ENCODE measurements at places on chromosomes 12 and 14.

- no peak for DNase-seq
These were observed 7.3 kb upstream of the BATF start for GRCh38 chr14:75514673-75515628.

- DNase-seq = no peak
These were observed 87.4 kb downstream of the GTF2A1 start for GRCh38 chr14:81133400-81133799.

DNA sequence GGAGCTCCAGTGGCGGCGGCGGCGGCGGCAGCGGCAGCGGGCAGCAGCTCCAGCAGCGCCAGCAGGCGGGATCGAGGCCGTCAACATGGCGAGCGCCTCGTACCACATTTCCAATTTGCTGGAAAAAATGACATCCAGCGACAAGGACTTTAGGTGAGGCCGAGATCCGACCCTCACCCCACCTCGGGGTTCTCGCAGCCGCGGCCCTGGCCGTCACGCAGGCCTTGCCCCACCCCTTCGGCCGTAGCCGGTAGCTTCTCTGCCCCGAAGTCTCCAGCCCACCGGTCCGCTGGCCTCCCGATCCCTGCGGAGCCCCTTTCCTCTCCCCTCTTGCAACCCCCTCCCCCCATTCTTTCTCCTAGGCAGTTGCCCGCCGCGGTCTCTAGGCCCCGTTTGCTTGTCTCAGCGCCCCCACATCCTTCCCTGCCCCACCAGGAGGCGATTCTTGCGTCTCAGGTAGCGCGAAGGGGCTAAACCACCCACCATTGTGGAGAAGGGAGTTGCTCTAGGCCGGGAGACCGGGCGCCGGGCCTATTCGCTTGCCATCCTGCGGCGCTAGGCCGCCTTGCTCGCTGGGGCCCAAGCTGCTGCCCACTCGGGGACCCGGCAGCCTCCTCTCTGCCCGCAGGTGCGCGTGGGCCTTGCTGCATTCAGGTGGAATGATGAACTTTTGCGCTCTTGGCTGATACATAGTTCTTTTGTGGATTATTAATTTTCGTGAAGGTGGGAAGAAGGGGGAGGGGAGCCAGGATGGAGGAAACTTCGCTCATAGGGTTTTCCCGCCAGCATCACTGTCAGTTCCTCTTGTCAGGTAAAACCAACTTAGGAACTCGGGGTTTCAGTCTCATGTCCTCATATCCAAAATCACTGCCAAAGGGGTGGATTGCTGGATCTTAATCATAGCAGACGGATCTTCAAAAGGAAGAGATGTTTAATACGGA lies 745 bp downstream of the CAND1 start:
- peak; percentile 23 for DNase-seq

GRCh38 chr12:129393357-129393937 lies 510.4 kb downstream of the TMEM132D start:
- no peak for DNase-seq

DNA sequence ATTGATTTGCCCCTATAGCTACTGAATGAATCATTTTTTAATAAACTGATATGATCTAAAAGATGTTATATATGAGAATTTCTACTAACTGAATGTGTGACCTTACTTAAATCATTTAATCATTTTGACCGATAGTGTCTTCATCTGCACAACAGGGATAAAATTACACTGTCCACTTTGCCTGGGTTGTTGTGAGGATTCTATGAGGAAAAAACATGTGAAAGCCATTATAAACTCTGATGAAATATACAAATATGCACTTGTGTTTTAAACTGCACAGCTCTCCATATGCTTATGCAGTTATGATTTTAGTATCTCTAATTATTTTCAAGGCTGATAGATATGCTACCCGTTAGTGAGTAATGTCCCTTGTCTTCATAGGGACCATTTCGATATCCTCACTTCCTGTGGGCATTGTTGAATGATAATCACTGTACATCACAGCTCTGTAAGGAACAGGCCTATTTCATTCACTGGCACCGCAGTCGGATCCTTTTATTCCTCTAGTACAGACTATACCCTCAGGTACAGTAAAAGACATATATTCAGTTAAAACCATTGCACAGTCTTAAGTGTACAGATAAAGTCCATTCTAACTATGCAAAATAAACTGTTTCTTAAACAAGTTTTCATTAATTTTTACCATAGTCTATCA lies 88.7 kb upstream of the RAP1B start:
- no peak for DNase-seq

DNA sequence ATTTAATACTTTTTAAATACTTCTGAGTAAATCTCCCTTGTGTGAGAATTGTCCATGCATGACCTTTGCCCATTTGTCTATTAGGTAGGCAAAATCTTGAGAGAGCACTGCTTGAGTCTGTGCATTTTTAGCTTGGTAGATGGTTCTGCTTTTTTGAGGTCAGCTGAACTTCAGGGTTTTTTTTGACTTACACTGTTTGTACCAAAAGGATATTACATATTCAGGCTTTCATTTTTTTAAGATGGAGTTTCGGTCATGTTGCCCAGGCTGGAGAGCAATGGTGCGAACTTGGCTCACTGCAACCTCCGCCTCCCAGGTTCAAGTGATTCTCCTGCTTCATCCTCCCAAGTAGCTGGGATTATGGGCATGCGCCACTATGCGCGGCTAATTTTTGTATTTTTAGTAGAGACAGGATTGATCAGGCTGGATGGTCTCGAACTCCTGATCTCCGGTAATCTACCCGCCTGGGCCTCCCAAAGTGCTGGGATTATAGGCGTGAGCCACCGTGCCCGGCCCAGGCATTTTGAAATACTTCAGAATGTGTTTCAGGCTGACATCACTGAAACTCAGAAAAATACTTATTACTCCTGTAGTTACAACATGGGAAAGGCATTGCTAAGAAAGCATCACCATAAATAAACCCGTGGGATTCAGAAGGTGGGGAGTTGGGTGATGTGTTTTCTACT lies 11.1 kb downstream of the RASSF3 start:
- DNase-seq = no peak

DNA sequence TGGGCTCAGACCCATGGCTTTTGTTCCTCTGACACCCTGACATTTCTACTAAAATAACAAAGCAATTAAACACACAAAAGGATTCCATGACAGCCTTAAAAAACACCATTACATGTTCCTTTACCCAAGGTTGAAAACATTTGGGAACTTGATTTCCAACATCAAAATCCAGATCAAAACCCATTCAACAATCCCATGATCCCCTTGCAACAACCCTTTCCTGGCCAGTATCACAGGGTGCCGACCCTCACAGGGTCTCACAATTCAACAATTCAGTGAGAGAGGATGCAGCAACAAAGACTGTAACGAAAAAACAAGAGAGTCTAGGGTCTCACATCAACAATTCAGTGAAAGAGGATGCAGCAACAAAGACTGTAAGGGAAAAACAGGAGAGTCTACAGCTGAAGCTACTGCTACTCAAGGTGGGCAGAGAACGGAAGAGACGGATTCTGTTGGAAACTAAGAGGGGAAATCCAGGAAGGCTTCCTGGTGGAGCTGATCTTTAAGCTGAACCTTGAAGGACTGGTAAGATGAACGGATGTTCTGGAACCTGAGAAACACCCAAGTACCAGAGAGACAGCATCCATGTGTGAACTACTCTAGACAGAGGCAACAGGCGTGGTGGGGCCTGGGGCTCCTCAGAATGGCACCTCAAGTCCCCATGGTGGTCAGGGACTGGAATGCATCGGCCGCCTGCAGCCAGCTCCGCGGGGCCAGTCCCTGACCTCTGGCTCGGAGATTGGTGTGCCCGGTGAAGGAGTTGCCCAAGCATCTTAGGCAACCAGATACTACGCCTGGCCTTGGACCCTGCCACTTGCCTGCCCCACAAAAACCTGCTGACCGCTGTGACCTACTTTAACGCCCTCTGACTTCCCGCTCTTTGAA lies 22.7 kb upstream of the ZFP36L1 start:
- DNase-seq = no peak

DNA sequence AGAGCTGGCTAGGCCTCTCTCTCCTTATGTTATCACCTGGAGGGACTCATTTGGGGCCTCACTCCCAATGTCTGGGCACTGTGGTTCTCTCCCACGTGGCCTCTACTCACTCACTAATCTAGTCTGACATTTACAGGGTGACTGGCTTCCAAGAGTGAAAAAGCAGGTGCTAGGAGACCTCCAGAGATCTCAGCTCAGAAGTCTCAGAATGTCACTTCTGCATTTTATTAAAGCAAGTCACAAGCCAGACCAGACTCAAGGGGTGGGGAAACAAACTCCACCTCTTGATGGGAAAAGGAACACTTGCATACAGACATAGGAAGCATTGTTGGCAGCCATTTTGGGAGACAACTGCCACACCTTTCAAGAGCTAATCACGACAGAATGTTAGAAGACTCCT lies 175.9 kb downstream of the MON2 start:
- no peak for DNase-seq

Measured in stimulated activated CD8-positive, alpha-beta memory T cell treated with anti-CD3 and anti-CD28 coated beads, Interleukin-15, amount 100 ng/mL, for 4 hours (primary cell).